ENCODE measurements at places on chromosomes 13 and 19.

DNA sequence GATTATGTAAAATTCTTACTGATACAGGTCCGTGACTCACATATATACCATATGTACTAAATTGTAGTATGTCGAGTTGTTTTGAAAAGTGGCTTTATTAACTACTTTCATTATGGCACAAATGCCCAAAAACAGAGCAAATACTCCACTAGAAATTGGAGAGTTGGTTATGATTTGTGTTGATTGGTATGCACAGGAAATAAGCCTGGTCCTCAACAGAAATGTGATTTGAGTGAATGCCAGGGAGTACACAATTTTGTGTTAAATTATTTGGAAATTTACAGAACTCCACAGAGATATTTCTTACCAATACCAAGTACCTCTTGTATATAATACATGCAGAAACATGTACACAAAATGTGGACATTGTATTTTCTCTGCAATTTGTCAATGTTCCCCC, 676.7 kb downstream of the PCDH9 start:
- no peak for DNase-seq

DNA sequence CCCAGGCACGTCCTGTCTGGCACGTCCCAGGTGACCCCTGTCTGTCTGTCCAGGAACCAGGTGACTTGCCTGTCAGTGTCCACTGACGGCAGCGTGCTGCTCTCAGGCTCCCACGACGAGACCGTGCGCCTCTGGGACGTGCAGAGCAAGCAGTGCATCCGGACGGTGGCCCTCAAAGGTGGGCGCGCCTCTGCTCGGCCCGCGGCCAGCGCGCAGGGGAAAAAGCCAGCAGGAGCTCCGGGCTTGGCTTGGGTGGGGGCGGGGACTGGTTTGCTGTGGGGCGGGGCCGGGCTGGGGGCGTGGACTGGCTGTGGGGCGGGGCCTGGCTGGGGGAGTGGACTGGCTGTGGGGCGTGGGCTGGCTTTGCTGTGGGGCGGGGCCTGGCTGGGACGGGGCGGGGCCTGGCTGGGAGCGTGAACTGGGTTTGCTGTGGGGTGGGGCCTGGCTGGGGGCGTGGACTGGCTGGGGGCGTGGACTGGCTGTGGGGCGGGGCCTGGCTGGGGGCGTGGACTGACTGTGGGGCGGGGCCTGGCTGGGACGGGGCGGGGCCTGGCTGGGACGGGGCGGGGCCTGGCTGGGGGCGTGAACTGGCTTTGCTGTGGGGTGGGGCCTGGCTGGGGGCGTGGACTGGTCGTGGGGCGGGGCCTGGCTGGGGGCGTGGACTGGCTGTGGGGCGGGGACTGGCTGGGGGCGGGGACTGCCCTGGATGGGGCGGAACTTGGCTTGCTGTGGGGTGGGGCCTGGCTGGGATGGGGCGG, 7.2 kb downstream of the WDR18 start:
- DNase-seq, result no peak

GRCh38 chr13:78786459-78786858, 127.5 kb upstream of the OBI1 start:
- DNase-seq, result no peak

DNA sequence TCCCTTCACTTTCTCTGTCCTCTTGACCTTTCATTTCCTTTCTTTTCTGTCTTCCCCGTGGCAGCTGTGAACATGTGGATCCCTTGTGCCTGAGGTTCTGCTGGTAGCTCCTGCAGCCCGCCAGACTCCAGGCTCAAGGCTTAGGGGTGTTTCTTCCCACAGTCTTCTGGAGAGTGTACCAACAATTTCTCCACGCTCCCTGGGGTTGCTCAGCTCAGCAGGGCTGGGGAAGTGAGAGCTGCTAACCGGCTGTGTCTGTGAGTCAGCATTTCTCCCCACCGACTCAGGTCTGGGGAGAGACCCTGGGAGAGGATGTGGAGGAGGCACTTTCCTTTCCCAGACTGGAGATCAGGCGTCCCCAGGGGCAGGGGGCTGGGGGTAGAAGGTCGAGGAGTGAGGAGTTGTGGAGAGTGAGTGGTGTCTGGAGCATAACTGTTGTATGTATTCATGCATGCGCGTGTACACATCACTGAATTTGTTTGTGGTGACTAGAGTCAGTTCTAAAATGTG, 193.6 kb downstream of the KCNRG start:
- peak; percentile 74 for DNase-seq

DNA sequence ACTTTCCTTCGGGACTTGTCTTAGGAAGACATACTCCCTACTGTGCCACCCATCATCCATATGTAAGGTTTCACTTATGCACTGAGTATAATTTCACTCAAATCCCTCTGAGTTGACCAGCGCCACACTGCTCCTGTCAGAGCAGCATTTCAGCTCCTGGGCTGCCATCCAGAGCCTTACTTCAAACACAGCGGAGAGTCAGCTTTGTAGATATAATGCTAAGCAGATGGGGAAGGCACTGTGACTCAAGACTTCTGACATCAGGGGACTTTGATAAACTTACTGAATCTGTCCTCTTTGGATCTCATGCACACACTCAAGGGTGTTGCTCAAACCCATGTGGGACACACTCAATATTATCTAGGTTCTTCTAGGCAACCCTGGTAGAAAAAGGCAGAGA, 34.9 kb downstream of the DOCK9 start:
- peak; percentile 23 for DNase-seq

DNA sequence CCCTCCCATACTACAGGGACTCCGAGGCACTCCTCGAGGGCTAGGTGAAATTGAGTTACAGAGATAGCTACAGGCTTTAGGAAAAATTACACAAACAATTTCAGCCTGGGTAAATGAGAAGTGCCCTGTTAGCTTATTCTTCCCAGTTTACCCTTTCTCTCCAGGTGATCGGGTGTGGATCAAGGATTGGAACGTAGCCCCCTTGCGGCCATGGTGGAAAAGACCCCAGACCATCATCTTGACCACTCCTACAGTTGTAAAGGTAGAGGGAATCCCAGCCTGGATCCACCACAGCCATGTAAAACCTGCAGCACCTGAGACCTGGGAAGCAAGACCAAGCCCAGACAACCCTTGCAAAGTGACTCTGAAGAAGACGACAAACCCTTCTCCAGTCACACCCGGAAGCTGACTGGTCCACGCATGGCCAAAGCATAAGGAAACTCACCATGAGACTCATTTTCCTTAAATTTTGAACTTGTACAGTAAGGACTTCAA, 600.6 kb downstream of the UQCRFS1 start:
- no peak for DNase-seq

GRCh38 chr19:53396525-53396868, 1.5 kb downstream of the ZNF765 start:
- no peak for DNase-seq

- no peak for DNase-seq
Observed at GRCh38 chr19:16143399-16144215, at the start of gene HSH2D. TSS of gene HSH2D (plus strand) at chr19:16143685. CDS start at chr19:16148751, 5,066 bp downstream.

GRCh38 chr13:33723772-33724435, 94.0 kb upstream of the RFC3 start:
- DNase-seq, result peak; percentile 78

DNA sequence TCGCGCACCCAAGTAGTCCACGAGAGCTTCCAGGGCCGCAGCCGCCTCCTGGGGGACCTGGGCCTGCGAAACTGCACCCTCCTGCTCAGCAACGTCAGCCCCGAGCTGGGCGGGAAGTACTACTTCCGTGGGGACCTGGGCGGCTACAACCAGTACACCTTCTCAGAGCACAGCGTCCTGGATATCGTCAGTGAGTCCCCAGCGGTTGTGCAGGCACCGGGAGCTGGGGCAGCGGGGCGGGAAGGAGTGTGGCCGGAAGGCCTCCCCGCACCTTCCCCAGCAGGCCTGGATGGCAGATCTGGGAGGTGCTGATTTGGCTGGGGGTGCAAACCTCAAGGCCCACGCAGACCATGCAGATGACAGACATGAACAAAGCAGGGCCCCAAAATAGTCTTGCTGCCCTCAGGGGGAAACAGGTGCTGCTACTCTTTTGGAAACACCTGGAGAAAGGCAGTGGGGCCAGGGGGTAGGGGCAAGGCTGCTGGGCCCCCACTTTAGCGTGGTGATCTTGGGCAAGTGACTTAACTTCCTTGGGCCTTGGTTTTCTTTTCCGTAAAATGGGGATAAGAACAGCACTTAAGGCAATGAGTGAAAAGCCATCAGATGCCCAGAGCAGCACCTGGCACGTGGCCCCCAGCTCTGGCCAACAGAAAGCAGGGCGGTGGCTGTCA, 4.0 kb downstream of the MAG start:
- no peak for DNase-seq

GRCh38 chr13:113648216-113648610, 9.8 kb downstream of the ATP4B start:
- no peak for DNase-seq

GRCh38 chr19:4012092-4012974, 4.8 kb downstream of the PIAS4 start:
- no peak for DNase-seq

DNA sequence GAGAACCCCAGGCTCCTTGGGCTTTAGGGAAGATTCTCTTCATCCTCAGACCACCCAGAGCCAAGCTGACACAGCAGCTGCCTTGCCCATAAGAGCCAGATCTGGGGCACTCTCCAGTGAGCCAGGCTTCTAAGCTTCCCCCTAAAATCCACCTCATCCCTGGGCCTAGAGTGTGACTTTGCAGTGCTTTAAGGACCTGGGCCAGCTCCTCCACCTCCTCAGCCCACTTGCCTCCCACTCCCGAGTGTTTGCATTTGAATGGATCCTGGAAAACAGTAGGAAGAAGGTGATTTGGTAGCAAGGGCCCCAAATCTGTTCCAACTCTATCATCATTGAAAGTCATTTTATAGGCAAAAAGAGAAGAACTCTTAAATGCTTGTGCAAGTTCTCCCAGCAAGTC, 108.7 kb upstream of the UBL3 start:
- no peak for DNase-seq

DNA sequence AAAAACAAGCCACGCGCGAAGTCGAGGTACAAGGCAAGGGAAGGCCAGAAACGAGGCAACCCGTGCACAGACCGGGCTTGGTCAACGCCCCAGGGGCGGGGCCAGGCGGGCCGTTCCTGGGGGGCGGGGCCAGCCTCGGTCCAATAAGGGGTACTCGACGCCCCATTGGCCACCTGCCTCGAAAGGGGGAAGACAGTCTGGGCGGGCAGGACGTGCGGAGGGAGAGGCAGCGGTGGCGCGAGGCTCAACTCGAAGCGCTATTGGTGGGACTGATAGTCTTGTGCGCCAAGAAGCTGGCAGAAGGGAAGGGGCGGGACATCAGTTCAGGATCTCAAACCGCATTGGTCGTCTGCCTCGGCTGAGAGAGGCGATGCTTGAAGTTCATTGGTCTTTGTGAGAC, at the start of gene LYPD4:
LYPD4 (minus strand) TSS at position 83 of the 400 bp plus-strand sequence. CDS start 5,398 bp downstream, outside the sequence.
- DNase-seq, result no peak

- no peak for DNase-seq
Observed at GRCh38 chr13:37369616-37370015, 229.0 kb downstream of the POSTN start.

- no peak for DNase-seq
Observed at GRCh38 chr13:29284726-29285125, 310.8 kb downstream of the SLC7A1 start.

DNA sequence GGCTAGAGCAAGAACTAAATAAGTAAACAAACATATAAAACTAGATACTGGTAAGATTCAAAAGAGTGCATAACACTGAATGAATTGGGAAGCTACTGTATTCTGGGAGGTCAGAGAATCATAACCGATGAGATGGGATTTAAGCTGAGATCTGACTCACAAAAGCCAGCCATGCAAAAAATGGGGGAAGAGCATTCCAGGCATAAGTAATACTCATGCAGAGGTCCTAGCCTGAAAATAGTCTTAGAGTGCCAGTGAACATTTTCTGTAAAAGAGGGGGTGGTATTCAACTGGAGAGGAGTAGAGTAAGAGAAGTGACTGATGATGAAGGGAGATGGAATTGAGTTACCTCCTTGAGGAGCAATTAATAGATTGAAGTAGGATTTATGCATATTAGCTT, 872.0 kb upstream of the GPC6 start:
- DNase-seq, result no peak

- no peak for DNase-seq
Observed at GRCh38 chr19:40217027-40217810, 965 bp downstream of the TTC9B start.

- DNase-seq, result no peak
Observed at GRCh38 chr19:51692468-51692867, 662 bp upstream of the SPACA6 start.

All from fibroblast of the conjunctiva (primary cell).